ENCODE measurements at places on chromosomes 6 and 20. TPM values are rescaled to one million over a fixed set of nuclear protein-coding genes. Genes with fewer than 3 reads are reported as not detected.

DNA sequence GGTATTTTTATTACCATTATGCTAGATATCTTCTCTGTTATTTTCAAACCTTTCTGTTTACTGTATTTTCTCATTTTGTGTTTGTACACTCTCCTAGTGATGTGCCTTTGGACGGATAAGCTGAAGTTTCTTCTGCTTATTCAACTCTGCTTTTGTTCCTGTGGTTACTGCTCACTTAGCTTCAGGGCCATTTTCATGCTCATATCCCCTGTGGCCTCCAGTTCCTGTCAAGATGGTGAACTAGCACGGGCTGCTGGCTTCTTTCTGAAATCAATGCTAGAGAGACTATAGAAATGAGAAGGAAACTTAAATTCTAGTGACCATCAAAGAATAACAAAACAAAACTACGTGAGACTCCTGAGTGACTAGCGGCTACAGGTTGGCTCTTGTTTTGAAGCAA lies 6.8 kb upstream of the CST8 start:
- no peak for DNase-seq

DNA sequence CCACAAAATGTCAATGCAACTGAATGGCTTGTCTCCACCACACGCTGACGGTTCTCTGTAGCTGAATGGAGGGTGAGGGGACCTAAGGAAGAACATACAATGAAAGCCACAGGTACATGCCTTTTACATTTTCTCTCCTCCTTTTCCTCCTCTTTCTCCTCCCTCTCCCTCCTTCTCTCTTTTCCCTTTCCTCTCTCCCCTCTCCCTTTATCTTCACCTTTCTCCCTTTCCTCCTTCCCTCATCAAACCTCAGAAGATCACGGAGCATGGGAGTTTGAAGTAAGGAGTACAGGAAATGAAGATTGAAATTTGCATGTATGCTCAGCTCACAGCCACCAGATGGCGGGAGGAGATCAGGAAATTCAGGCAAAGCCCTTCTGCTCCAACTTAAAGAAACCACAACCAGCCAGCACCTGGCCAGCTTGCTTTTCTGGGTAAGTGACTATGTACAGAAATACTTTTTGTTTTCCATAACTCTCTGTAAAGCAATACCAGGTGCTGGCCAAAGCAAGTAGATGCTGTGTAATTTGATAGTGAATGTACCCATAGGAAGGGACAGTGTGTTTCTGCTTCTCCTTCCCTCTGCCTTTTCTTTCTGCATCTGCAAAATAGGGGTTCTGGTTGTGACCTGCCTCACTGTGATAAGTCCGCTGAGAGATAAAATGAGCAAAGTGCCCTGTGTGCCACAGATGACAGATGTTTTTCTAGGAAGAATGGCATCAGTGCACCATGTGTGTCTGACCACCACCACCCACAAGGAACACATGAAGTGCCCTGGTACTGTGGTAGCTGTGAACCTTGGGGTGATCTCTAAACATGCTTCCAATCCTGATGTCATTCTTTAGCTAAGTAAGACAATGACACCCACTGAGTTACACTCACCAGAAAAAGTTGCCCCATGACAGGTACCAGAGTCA lies 18.6 kb upstream of the FOXO3 start:
- peak; percentile 83 for DNase-seq

GRCh38 chr6:110573136-110573535 lies 96.7 kb upstream of the SLC22A16 start:
- no peak for DNase-seq

DNA sequence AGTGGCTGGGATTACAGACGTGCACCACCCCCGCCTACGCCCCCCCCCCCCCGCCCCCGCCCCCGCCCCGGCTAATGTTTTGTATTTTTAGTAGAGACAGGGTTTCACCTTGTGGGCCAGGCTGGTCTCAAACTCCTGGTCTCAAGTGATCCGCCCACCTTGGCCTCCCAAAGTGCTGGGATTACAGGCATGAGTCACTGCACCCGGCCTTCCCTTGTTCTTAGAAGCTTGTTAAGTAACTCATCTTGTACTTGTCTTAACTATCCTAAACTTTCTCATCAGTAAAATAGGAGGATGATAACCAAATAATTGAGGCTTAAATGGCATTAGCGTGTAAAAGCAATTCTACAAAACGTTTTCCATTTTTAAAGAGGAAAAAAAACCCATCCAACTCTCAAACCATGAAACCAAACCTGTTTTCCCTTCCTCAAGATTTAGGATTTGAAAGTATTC lies 4.2 kb downstream of the CDYL start:
- DNase-seq = no peak

- DNase-seq = peak; percentile 62
These were observed 590 bp downstream of the SLCO4A1 start for GRCh38 chr20:62642666-62643520.

GRCh38 chr20:63979229-63979556 lies 249 bp downstream of the SAMD10 start:
- no peak for DNase-seq

- DNase-seq = no peak
These were observed 6.5 kb upstream of the BTN3A2 start for GRCh38 chr6:26358511-26358981.

GRCh38 chr6:27617700-27618689 lies 145.1 kb upstream of the ZNF184 start:
- DNase-seq = peak; percentile 22

DNA sequence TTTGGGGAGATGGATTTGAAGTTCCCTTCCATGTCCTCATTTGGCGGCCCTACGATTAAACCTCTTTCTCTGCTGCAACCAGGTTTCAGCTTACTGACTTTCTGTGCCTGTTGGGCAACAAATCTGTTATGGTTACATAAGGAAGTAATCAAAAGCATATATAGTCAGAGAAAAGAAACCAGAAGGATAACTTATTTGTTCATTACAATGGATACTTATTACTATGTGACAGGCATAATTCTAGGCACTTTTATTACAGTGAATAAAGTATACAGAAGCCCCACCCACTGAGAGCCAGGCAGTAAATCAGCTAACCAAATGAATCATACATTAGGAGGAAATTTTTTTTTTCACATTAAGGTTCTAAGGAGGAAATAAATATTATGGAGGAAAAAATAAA lies 9.6 kb upstream of the TRIM31 start:
- DNase-seq = no peak

- no peak for DNase-seq
These were observed 25.9 kb downstream of the ADGRF1 start for GRCh38 chr6:47016261-47016660.

GRCh38 chr6:92329208-92329847 lies 1090.0 kb downstream of the EPHA7 start:
- DNase-seq = peak; percentile 23

GRCh38 chr20:8389381-8390036 lies 257.4 kb downstream of the PLCB1 start:
- DNase-seq = peak; percentile 71

DNA sequence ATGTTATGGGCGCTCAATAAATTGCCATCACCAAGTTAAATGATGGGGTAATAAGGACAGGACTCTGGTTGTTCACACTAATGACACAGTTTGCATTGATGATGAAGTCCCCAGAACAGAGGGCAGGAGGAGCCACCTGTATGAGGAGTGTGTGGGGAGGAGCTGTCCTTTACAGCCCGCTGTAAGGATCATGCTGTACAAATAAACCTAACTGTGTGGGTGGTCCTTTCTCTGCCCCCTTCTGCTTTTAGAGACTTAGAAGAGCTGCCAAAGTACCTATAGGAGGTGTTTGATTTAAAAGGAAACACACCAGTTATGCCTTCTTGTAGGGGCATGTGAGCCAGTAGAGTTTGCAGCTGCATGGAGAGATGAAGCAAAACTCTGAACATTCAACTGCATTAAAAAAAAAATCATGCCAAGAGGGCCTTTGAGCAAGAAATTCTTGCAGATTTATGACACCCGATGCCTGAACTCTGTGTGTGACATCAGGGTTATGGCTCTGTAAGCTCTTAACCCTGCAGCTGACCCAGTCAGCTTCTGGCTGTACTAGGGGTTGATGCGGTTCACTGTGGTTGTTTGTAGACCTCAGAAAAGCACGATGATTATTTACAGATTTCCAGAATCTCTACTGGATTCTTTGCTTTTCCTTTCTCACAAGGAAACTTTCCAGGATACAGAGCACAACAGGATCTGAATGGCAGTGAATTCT lies 67.4 kb downstream of the UST start:
- no peak for DNase-seq

- DNase-seq = no peak
These were observed 156.3 kb downstream of the ARID1B start for GRCh38 chr6:156933201-156934068.

DNA sequence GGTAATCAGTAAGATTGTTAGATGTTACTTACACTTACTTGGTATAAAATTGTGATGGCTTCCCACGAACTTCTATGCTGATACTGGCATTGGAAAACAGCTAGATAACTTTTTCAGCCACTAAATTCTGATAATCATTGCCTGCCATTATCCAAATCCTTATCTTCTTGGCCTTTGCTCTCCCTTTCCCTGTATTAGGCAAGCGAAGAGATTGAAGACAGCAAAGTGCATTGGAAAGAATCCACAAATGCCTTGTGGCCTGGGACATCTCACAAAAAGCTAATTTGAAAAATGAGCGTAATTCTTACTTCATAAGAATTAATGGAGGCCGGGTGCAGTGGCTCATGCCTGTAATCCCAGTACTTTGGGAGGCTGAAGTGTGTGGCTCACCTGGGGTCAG lies 79.5 kb upstream of the MARCKS start:
- no peak for DNase-seq

- DNase-seq = no peak
These were observed 25.8 kb upstream of the TPBG start for GRCh38 chr6:82337688-82338257.

DNA sequence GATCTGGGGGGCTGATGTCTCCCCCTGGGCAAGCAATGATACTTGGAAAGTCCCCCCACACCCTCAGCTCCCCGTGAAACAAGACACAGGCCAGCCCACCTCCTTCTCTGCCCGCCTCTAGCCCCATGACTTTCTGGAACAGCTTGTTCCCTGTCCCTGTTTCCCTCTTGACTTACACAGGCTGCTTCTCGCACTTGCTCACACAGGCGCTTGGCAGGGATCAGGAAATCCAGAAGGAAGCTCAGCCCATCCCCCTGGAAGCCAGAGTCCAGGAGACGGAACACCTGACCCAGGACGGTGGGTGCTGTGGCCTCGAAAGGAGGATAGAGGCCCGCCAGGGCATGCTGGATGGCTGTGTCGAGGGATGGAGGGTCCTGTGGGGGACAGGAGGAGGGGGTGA lies 14.8 kb downstream of the KIAA1755 start:
- DNase-seq = no peak

Gene ADRM1
- polyA plus RNA-seq = 53.8 TPM

Gene RGS17
- 1.2 TPM for polyA plus RNA-seq

Gene TNFAIP3
- polyA plus RNA-seq = 8.8 TPM

Gene WFDC5
- not detected for polyA plus RNA-seq

Gene TBC1D22B
- polyA plus RNA-seq = 7.8 TPM

Gene LBP
- not detected for polyA plus RNA-seq

Data from muscle of back (tissue), 13 donors.